ENCODE measurements at places on chromosomes 12 and 14. TPM values are rescaled to one million over a fixed set of nuclear protein-coding genes. Genes with fewer than 3 reads are reported as not detected.

DNA sequence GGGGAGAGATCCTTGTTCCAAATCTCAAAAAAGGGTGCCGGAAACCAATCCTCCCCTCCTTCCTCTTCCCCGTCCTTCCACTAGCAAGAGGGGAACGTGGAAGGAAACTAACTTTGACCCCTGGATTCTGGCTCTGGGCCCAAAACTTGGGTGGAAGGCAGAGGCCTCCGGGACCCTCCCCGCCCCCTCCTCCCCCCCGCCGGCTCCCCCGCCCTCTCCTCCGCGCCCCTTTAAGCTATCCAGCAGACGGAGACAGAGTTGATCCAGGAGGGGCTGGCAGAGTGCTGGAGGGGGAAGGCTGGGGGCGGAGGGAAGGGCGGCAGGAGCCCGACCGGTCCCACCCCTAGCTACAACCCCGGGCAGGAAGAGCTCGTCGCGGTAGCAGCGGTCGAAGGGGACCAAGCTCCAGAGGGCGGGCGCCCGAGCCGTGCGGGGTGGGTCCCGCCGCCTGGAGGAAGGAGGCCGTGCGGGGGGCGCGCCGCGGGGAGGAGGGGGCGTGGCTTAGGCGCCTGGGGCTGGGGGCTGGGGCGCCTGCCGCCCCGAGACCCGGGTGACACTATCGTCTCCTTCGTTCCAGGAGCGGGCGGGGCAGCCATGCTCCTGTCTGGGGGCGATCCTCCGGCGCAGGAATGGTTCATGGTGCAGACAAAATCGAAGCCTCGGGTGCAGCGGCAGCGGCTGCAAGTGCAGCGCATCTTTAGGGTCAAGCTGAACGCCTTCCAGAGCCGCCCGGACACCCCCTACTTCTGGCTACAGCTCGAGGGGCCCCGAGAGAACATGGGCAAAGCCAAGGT lies at the start of gene NYNRIN:
Gene NYNRIN (plus strand): TSS at position 351 of the 794 bp plus-strand sequence. CDS start 244 bp downstream, at position 595.
- no peak within 1 kb of the TSS for H3K27ac ChIP-seq
- DNase-seq = peak; percentile 19
- H3K27me3 ChIP-seq = no peaks in the 10 kb centered on the region
- no peaks in the 10 kb centered on the region for H3K36me3 ChIP-seq

GRCh38 chr14:53767566-53767965 lies 189.1 kb downstream of the BMP4 start:
- H3K27me3 ChIP-seq = no peaks in the 10 kb centered on the region
- DNase-seq = no peak
- no peak overlapping the region for H3K4me3 ChIP-seq
- H3K27ac ChIP-seq = no peak overlapping the region
- peaks cover 4% of the 10 kb centered on the region for H3K4me1 ChIP-seq

The OAS1 gene
- total RNA-seq = not detected

The ACTN1 gene
- total RNA-seq = 73.9 TPM

- no peak overlapping the region for H3K27ac ChIP-seq
- H3K36me3 ChIP-seq = no peaks in the 10 kb centered on the region
- no peak overlapping the region for H3K4me3 ChIP-seq
- no peak for DNase-seq
Observed at GRCh38 chr12:126347421-126347820, 1282.2 kb downstream of the AACS start.

The ANO2 gene
- 1.9 TPM for total RNA-seq

GRCh38 chr14:63496837-63497400 lies 46.3 kb downstream of the PPP2R5E start:
- H3K4me1 ChIP-seq = peaks cover 43% of the 10 kb centered on the region
- H3K27me3 ChIP-seq = no peaks in the 10 kb centered on the region
- H3K27ac ChIP-seq = no peak overlapping the region

GRCh38 chr12:96233939-96234461 lies 39.8 kb downstream of the ELK3 start:
- peaks cover 5% of the 10 kb centered on the region for H3K4me1 ChIP-seq
- H3K4me3 ChIP-seq = no peak overlapping the region
- DNase-seq = no peak
- H3K27ac ChIP-seq = peak overlapping the region; percentile 57
- H3K27me3 ChIP-seq = no peaks in the 10 kb centered on the region

GRCh38 chr12:113244047-113244460 lies 22.8 kb downstream of the TPCN1 start:
- DNase-seq = no peak
- no peak overlapping the region for H3K4me3 ChIP-seq
- no peak overlapping the region for H3K27ac ChIP-seq
- no peaks in the 10 kb centered on the region for H3K27me3 ChIP-seq

DNA sequence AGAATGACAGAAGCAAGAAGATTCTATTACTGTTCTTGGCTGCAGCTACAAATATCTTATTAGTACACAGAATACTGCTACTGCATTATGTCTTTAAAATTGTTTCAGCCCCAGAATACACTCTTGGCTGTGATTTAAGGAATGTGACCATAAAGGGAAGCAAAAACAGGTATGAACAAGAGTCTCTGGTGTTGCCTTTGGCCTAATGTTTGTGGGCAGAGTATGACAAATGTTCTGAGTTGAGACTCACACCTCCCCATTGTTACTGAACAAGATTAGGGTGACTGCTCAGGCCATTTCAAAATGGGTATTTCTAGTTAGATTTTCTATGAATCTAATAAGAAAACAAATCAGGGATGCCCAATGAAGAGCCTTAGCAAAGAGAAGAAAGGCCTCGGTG lies 28.5 kb downstream of the TTC6 start:
- peaks cover 4% of the 10 kb centered on the region for H3K4me1 ChIP-seq
- peaks cover 65% of the 10 kb centered on the region for H3K27me3 ChIP-seq
- no peak overlapping the region for H3K27ac ChIP-seq
- no peak for DNase-seq
- H3K36me3 ChIP-seq = no peaks in the 10 kb centered on the region
- no peak overlapping the region for H3K4me3 ChIP-seq

DNA sequence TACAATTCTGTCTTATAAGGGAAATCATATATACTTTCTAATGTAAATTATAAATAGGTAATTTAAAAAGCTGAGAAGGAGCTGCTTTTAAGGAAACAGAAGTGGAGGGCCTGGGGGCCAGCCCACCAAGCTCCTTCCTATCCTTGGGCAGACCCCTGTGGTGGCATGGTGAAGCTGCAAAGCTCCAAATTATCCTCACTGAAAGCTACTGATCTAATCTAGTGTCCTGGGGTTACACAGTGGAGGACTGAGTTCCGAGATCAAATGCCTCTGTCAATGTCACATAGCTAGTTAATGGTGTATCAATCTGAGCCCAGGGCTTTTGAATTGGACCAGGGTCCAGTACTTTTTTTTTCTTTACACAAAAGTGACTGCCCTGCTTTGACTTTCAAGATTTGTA lies 355.4 kb downstream of the CEP128 start:
- no peak overlapping the region for H3K27ac ChIP-seq
- no peaks in the 10 kb centered on the region for H3K27me3 ChIP-seq
- DNase-seq = no peak
- no peaks in the 10 kb centered on the region for H3K4me1 ChIP-seq

- H3K4me3 ChIP-seq = peak overlapping the region; percentile 3
- peaks cover 34% of the 10 kb centered on the region for H3K4me1 ChIP-seq
- H3K36me3 ChIP-seq = peaks cover 2% of the 10 kb centered on the region
- no peaks in the 10 kb centered on the region for H3K27me3 ChIP-seq
Observed at GRCh38 chr12:111413442-111414086, 7.8 kb downstream of the SH2B3 start.

- no peaks in the 10 kb centered on the region for H3K27me3 ChIP-seq
- peaks cover 31% of the 10 kb centered on the region for H3K4me1 ChIP-seq
- no peak overlapping the region for H3K27ac ChIP-seq
- H3K36me3 ChIP-seq = peaks cover 7% of the 10 kb centered on the region
Observed at GRCh38 chr14:65277027-65277426, 135.5 kb upstream of the FUT8 start.

- H3K36me3 ChIP-seq = no peaks in the 10 kb centered on the region
- H3K4me1 ChIP-seq = no peaks in the 10 kb centered on the region
- no peak for DNase-seq
- H3K27ac ChIP-seq = no peak overlapping the region
Observed at GRCh38 chr12:99713946-99714520, 66.5 kb downstream of the GARIN6 start.

The ZNF891 gene
- total RNA-seq = 3.9 TPM

- no peak overlapping the region for H3K27ac ChIP-seq
- H3K27me3 ChIP-seq = peaks cover 22% of the 10 kb centered on the region
- H3K4me1 ChIP-seq = peaks cover 5% of the 10 kb centered on the region
- no peak overlapping the region for H3K4me3 ChIP-seq
- no peaks in the 10 kb centered on the region for H3K36me3 ChIP-seq
Observed at GRCh38 chr14:77206877-77207389, 25.3 kb downstream of the TMEM63C start.

GRCh38 chr12:111728795-111729194 lies 37.9 kb upstream of the ALDH2 start:
- H3K27me3 ChIP-seq = no peaks in the 10 kb centered on the region
- H3K4me3 ChIP-seq = no peak overlapping the region
- H3K27ac ChIP-seq = no peak overlapping the region
- DNase-seq = no peak

DNA sequence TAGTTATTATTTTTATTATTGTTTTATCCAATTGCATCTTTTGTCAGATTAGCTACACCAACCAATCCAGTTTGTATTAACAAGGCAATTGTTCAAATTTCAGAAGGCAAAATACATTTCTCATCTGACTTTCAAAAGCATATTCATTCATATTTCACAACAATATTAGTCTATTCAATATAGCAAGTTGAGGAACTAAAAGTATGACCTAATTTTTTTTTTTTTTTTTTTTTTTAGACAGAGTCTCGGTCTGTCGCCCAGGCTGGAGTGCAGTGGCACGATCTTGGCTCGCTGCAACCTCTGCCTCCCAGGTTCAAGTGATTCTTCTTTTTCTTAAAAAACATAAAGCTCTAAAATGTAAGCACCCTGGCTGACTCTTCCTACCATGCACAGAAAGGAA lies 17.3 kb downstream of the COX14 start:
- H3K27me3 ChIP-seq = no peaks in the 10 kb centered on the region
- no peak overlapping the region for H3K27ac ChIP-seq
- no peak for DNase-seq
- peaks cover 5% of the 10 kb centered on the region for H3K36me3 ChIP-seq

DNA sequence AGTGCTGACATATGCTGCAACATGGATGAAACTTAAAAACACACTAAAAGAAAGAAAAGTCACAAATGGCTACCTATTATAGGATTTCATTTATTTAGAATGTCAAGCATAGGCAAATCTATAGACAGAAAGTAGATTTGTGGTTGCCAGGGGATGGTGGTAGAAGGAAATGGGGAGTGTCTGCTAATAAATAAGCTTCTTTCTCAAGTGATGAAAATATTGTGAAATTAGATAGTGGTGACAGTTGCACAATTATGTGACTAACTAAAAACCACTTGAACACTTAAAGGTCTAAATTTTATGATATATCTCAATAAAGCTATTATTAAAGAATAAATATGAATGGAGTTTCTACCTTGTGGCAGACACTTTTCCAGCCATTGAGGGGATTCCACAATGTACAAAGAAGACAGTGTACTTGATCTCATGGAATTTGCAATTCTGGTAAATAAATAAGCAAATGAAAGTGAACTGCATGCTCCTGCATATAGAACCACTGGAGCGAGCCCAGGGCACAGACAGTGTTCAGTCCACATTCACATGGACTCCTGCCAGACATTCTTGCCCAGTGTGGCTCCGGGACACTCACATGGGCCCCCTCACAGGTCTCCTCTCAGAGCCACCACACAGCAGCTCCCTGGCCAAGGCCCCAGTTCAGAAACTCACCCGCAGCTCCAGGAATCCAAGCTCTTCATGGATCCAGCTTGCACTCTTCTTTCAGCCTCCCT lies 107.1 kb upstream of the ARID2 start:
- H3K36me3 ChIP-seq = no peaks in the 10 kb centered on the region
- H3K27me3 ChIP-seq = no peaks in the 10 kb centered on the region
- H3K4me3 ChIP-seq = no peak overlapping the region

The GARIN6 gene
- not detected for total RNA-seq

The RTRAF gene
- 309 TPM for total RNA-seq

The SRRM4 gene
- total RNA-seq = 10.8 TPM

DNA sequence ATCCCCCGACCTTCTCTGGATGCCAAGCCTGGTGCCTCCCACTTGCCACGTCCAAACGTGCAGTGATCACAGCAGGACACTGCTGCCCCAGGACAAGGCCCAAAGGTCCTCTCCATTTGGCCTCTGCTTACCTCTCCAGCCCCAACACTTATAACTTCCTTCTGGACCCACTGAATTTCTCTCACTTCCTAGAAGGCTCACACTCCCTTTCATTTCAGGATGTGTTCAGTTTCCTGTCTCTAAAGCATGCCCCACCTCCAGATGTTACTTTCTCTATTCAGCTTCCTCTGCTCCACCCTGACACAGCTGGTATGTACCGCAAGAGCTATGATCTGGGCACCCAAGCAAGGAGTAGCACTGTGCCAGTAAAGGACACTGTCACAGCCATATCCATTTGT lies 33.0 kb downstream of the CDKL1 start:
- no peaks in the 10 kb centered on the region for H3K27me3 ChIP-seq
- no peaks in the 10 kb centered on the region for H3K36me3 ChIP-seq
- no peak overlapping the region for H3K4me3 ChIP-seq
- no peak overlapping the region for H3K27ac ChIP-seq
- no peaks in the 10 kb centered on the region for H3K4me1 ChIP-seq

DNA sequence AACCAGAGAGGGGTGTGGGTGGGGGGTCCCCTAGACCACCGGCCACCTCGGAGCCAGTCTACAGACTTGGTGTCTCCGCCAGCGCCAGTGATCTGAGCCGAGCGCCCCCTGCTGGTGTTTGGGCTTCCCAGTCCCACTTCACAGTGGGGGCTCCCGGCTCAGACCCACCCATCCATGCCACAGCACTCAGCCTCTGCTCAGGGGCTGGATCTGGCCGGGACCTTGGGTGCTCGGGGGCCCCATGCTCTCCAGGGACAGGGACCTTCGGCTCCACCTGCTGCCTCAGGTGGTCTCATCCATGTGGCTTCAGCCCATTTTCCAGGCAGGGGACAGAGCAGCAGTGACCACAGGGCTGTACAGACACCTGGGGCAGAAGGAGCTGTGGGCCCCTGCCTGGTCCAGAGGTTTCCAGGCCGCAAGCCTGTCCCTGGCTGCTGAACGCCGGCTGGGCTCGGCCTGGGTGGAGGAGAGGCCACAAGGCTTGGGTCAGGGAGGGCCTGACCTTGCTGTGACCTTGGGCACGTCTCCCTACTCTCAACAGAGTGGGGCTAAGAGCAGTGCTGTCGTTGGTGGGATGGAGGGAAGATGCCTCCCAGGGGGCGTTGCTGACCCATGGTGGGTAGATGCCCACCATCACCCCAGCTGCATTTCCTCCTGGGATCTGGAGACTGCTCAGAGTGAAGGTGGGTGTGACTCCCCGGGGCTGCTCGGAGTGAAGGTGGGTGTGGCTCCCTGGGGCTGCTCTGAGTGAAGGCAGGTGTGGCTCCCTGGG lies 86.3 kb downstream of the KIF26A start:
- H3K4me1 ChIP-seq = peaks cover 16% of the 10 kb centered on the region
- H3K27ac ChIP-seq = no peak overlapping the region
- H3K27me3 ChIP-seq = no peaks in the 10 kb centered on the region

Measured in neural crest cell (in vitro differentiated cells).